NCI-H2171 treated with DMSO at 0.1 percent for 48 hours (cell line): ENCODE measurements at places on chromosomes 4 and X.

GRCh38 chr4:186240848-186241491 lies 13.7 kb downstream of the KLKB1 start:
- DNase-seq: peak; percentile 51

- peak; percentile 0 for DNase-seq
Observed at GRCh38 chrX:129876771-129877305, 29.1 kb upstream of the UTP14A start.

GRCh38 chr4:153083447-153083947 lies 120.7 kb upstream of the TRIM2 start:
- DNase-seq: peak; percentile 83

DNA sequence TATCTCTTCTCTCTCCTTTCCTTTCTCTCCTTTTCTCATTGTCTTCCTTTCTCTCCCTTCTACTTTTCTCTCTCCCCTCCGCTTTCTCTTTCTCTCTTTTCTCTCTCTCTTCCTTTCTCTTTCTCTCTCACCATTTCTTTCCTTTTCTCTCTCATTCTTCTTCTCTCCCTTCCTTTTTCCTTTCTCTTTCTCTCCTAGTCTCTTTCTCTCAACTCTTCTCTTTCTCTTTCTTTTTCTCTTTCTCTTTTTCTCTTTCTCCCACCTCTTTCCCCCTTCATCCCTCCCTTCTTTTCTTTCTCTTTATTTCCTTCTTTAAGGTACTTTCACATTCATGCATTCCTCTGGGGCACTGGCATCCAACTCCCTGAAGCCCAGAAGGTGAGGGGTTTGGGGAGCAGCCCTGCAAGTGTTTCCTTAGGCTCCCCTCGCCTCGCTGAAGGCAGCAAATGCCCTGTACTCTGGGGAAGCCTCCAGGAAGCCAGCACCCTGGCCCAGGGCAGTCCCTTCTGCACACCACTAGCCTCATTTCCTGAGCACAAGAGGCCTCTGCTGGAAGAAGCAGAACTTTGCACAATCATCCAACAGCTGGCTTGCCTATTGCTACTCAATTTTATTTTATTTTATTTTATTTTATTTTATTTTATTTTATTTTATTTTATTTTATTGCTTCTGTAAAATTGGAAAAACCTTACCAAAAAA lies 124.2 kb downstream of the NFKB1 start:
- no peak for DNase-seq

- DNase-seq: no peak
Observed at GRCh38 chr4:128424527-128425497, 137.2 kb upstream of the PGRMC2 start.

- DNase-seq: no peak
Observed at GRCh38 chr4:62901101-62901500, 1508.1 kb downstream of the TECRL start.

DNA sequence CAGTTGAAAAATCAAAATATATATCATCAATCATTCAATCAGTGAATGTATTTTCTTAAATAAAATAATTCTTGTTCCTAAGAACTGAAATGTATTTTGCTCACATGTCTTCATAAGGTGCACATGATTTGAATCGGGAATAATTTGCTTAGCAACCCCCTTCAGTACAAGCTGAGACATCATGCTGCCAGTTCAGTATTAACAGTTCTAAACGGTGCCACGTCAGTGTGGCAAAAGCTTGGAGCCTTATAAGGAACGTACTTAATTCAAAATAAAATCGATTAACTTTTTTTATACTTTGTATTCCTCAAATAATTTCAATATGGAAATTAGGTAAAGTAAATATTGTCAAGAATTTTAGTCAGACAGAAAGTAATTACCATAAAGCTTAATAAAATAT lies 287.9 kb downstream of the CCSER1 start:
- DNase-seq: no peak

DNA sequence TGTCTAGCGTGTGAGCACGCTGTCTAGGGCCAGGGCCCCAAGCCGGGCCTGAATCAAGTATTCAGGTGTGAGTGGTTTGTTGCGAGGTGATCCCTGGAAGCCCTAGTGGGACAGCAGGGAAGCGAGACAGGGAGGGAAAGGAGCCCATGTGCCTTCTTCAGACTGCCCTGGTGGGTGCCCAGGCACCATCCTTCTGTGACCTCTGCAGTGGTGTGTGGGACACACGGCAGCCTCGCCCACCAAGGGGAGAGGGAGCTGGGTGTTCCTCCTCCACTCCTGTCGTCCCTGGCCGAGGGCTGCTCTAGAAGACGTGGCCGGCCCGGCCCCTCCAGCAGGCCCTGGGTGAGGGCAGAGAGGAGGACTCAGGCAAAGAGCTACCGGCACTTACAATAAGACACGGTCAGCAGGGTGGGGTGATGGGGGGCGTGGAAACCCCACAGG lies 47.4 kb downstream of the HTRA3 start:
- DNase-seq: no peak

DNA sequence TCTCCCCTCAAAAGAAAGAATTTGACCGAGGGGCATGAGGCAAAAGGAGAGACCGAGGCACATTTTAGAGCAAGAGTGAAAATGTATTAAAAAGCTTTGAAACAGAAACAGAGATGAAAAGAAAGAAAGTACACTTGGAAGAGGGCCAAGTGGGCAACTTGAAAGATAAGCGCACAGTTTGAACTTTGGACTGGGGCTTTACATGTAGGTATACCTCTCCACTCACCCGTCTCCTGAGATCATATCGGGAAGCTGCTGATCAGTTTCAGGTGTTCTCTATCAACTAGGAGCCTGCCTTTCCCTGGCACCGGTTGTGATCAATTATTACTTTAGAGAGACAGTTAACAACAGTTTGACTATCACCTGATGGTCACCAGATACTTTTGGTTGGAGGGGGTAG lies 2666.5 kb downstream of the ARAP2 start:
- DNase-seq: no peak

DNA sequence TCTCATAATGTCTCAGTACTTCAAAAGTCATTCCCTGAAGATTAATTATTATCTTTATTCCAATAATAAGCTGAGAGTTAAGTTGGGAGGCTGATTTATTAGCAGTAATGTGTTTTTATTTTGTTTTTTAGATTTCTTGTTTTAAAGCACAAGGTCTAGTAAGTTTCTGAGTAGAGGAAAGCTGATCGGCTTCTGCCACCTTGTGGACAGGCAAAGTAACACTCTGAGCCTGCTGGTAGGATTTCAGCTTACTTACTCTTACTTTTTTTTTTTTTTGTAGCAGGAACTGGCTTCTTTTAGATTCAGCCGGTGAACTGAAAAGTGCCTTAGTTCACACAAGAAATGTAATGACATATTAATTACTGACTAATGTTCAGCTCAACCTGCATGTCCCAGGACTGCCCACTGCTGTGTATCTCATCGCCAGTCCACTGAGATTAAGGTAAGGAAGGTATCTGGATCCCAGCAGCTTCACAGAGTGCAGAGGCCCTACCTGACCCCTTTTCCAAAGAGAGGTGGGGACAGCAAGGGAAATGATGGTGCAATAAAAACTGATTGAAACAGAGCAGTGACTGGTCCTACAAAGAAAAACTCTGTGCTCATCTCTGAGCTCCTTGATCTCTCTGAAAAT lies 126.5 kb downstream of the ADGRA3 start:
- DNase-seq: peak; percentile 36

DNA sequence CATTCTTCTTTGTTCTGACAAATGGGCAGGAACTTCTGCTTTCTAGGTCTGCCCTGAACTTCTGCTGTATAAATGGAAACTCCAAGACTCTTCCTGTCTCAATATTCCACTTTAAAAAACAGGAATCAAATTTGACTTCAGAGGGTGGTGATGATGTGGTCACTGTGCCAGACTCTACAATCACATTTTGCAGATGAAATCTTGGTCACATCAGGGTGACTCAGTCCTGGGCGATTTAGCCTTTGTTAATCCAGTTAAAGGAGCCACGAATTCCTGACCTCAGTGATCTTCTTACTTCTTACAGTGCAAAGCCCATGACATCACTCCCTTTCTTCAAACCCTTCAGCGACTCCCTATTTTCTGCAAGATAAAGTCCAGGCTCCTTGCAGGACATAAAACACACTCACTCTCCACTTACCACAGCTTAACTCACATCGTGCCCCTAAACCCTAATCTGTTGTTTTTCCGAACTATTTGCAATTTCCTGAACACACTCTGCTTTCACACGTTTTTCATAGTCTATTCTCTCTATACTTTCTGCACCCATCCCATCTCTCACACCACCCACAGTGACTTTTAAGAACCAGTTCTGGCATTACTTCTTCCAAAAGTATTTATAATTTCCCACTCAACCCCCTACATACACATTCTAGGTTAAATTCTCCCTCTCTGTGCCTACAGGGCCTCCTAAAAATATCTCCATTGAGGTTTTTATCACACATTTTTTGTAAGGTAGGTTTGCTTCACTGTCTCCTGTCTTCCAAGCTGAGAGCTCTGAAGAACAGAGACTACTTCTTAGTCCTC lies 11.1 kb downstream of the GASK1B start:
- no peak for DNase-seq

GRCh38 chrX:9851890-9852289 lies 65.7 kb downstream of the SHROOM2 start:
- DNase-seq: no peak
